NCI-H1694 (cell line): ENCODE measurements at places on chromosomes 6 and 20.

GRCh38 chr6:45880159-45880558, 135.5 kb downstream of the CLIC5 start:
- no peak for DNase-seq

DNA sequence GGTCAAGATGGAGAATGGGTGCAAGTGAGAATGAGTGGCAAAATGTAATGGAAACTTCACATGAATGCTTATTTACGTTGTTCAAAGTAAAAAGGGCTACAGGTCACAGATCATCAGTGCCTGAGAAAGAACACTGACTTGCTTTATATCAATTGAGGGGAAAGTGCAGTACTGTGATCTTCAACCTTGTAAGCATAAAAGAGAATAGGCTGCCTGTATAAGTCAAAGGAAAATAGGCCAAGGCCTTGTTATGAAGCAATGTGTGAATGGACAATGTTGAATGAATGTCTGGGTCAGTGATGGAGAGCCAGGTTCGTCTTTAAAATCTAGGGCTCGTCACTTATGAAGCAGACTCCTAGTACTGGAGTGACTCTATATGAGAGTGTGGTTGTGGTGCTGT, 158.6 kb upstream of the NT5E start:
- no peak for DNase-seq

- no peak for DNase-seq
These were observed 88.9 kb upstream of the NT5E start for GRCh38 chr6:85360794-85361642.

- DNase-seq = no peak
These were observed 24.2 kb downstream of the FKBP1A start for GRCh38 chr20:1368448-1369199.

- DNase-seq = no peak
These were observed 109.7 kb upstream of the STMND1 start for GRCh38 chr6:16991981-16992629.

- no peak for DNase-seq
These were observed 5.5 kb downstream of the E2F1 start for GRCh38 chr20:33680686-33681085.
